ENCODE measurements at places on chromosomes 3 and 15. TPM values are rescaled to one million over a fixed set of nuclear protein-coding genes. Genes with fewer than 3 reads are reported as not detected.

PRR20G gene
- total RNA-seq: 9.1 TPM

TIGIT gene
- 0.50 TPM for total RNA-seq

SLC12A1 gene
- total RNA-seq: 0.62 TPM

GORASP1 gene
- 92.1 TPM for total RNA-seq

THRB gene
- 1.3 TPM for total RNA-seq

RBP2 gene
- not detected for total RNA-seq

COL6A5 gene
- 2.0 TPM for total RNA-seq

GPR156 gene
- 12.7 TPM for total RNA-seq

FAM107A gene
- total RNA-seq: 17.8 TPM

MAP6D1 gene
- 4.8 TPM for total RNA-seq

POMGNT2 gene
- total RNA-seq: 33.2 TPM

KLHL24 gene
- total RNA-seq: 56.5 TPM

GPR62 gene
- total RNA-seq: 0.39 TPM

BFSP2 gene
- not detected for total RNA-seq

GCNT3 gene
- 2.5 TPM for total RNA-seq

PRICKLE2 gene
- total RNA-seq: 9.1 TPM

MYZAP gene
- 6.8 TPM for total RNA-seq

ABHD5 gene
- 22.8 TPM for total RNA-seq
